ENCODE measurements at places on chromosomes 3 and 15. TPM values are rescaled to one million over a fixed set of nuclear protein-coding genes. Genes with fewer than 3 reads are reported as not detected.

- no peak for DNase-seq
These were observed 1.7 kb downstream of the MRAS start for GRCh38 chr3:138349926-138350665.

- no peak for DNase-seq
These were observed 27.5 kb downstream of the TMEM158 start for GRCh38 chr3:45198264-45199260.

DNA sequence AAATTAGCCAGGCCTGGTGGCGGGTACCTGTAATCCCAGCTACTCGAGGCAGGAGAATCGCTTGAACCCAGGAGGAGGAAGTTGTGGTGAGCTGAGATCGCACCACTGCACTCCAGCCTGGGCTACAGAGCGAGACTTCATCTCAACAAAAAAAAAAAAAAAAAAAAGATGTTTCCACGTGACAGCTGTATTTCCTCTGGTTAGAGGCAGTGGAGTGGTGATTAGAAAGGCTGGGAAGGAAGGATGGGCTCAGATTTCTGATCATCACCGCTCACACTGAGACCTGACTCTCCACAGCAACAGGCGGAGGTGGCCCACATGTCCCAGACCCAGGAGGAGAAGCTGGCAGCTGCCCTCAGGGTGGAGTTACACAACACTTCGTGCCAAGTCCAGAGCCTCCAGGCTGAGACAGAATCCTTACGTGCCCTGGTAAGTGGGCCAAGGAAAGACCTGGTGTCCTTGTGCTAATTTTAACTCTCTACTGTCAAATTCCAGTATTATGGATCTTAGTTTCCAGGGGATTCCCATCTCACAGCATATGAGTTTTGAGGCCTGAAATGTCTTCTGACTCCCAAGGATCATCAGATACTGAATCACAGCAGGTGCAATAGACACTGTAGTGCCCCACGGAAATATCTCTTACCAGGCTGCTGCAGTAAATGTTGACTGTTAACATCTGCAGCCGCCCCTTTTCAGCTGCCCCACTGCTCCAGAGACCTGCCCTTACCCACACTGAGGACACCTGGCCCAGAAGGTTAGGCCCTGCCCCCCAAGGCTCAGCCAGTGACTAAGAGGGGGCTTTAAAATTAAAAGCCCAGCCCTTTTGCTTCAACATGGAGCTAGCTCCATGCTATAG, 66.9 kb downstream of the BFSP2 start:
- no peak for DNase-seq

- no peak for DNase-seq
These were observed 28.0 kb downstream of the OSBPL10 start for GRCh38 chr3:31953091-31953490.

GRCh38 chr3:98530676-98531075, 1.1 kb upstream of the GPR15 start:
- no peak for DNase-seq

- no peak for DNase-seq
These were observed 51.3 kb upstream of the OSBPL11 start for GRCh38 chr3:125646581-125646980.

The ROPN1 gene
- 0.37 TPM for polyA plus RNA-seq
